CD4-positive, alpha-beta T cell treated with Interleukin-15 for 4 hours (primary cell): ENCODE measurements at places on chromosomes 5 and 9.

GRCh38 chr9:36566813-36567221 is 5.9 kb upstream of the MELK start:
- DNase-seq: no peak

DNA sequence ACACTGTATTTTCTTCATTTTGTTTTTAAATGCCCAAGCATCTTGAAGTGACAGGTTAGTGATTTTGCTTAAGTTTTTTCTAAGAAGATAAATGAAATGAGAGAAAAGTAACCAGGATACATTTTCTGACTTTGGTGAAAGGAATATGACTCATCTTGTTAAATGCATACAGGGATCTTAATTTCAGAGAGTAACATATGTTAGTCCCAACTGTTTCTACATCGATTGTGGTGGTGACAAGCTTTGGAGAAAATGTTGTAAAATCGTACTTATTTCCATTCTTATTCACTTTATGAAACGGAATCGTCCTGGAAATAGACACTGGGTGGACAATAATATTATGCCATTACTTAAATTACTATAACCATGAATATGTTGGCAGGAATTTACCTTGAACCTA is 107.5 kb downstream of the KCNN2 start:
- DNase-seq: no peak

DNA sequence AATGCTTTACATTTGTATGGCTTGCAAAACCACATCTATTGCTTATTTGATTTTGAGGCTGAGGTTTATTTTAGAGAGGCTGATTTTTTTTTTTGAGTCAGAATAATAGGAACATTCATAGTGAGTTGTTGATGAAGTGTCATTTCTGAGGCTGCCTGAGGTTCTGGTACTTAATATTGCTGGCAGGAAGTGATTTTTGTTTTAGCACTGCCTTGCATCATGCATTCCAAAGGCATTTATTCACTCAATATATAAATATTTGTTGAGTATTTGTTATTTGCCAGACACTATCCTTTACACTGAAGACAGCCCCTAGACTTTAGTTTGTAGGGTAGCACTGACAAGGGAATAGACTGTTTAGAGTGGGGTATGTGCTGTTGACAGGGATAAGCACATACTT is 2.7 kb downstream of the RNF20 start:
- no peak for DNase-seq

- no peak for DNase-seq
Measured at GRCh38 chr5:116572350-116573278, 2.0 kb downstream of the SEMA6A start.

DNA sequence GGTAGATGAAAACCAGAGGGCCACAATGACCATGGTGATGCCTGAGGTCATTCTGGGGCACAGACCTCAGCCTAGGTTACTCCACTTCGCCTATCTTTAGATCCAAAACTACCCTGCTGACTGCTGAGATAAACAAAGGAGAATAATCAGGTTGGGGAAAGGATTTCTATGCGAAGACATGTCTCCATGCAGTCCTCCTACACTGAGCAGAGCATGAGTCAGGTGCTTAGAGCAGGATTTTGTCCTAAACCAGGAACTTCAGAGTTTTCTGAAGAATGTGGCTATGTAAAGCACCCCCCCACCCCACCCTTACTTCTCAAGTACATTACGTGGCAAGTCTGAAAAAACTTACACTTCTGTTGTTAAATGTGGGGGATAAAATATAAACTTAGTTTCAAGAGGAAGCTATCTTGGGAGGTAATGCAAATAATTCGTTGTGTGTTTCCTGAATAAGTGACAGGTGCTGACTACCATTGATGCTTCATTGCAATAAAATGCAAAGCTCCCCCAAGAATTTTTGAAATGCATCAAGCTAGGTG is 19.4 kb downstream of the PDCD1LG2 start:
- DNase-seq: no peak

- DNase-seq: no peak
Measured at GRCh38 chr9:95666096-95666784, 149.5 kb upstream of the PTCH1 start.

DNA sequence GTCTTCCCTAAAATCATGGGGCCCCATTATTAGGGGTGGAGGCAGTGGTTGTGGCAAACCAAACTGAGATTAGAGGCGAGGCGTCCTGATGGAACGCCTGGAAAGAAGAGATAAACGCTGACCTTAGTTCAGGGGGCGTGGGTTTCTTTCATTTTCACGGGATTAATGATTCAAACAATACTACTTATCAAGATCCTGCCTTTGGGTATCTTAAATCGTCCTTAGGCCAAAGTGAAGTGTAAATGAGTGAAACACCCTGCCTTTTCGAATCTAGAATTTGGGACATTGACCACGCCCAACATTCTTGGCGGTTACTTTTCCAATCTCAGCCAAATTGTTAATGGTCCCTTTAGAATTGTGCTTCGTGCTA is 1.0 kb upstream of the UBTD2 start:
- DNase-seq: no peak

DNA sequence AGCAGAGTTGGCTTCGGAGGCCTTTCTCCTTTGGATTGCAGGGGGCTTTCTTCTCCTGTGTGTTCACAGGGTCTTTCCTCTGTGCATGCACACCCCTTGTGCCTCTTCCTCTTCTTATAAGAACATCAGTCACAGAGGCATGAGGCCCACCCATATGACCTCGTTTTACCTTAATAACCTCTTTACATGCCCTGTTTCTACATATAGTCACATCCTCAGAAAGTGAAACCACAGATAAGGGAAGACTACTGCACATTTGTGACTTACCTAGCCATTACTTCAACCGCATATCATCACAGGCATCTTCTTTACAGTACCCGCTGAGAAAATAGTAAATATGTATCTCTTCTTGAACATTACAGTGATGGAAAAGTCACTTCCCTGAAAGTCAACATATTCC is 204.9 kb upstream of the TARS1 start:
- no peak for DNase-seq

DNA sequence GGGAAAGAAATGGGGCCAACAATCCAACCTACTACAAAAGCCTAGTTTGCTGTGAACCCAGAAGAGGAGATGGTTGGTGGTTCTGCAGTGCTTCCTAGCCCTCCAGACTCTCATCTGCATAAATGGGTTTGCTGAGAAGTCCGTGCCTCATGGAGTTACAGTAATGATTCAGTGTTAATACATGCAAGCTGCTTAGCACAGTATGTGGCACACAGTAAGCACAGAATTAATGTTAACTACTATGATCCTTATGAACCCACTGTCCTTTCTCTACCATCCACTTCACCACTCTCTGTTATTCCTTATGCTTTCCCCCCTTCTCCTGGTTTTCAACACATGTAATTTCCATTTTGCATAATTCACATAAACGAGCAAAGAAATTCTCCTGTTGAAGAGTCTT is 100.0 kb downstream of the ACTBL2 start:
- DNase-seq: no peak

GRCh38 chr9:18032636-18033035 is 441.3 kb upstream of the ADAMTSL1 start:
- DNase-seq: no peak

- no peak for DNase-seq
Measured at GRCh38 chr9:106980551-106981101, 117.7 kb downstream of the ZNF462 start.

DNA sequence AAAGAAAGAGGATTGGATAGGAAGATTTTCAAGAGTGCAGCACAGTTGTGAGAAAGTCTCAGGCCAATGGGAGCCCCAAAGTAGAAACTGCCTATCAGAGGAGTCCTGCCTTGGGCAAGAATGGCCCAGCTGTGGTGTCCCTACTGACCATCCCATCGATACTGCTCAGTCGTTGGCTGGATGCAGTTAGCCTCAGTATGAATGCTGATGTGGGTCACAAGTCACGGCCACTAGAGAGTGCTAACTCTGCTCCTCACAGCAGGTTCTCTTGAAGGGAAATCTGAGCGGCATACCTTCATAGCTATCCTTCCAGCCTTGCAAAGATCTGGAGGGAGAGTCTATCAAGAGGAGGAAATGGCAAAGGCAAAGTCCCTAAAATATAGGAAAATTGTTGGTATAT is 11.6 kb upstream of the CETN3 start:
- DNase-seq: no peak
